ENCODE measurements at places on chromosomes 4 and X.

- DNase-seq, result no peak
Measured at GRCh38 chr4:108094923-108095482, 73.7 kb downstream of the LEF1 start.

DNA sequence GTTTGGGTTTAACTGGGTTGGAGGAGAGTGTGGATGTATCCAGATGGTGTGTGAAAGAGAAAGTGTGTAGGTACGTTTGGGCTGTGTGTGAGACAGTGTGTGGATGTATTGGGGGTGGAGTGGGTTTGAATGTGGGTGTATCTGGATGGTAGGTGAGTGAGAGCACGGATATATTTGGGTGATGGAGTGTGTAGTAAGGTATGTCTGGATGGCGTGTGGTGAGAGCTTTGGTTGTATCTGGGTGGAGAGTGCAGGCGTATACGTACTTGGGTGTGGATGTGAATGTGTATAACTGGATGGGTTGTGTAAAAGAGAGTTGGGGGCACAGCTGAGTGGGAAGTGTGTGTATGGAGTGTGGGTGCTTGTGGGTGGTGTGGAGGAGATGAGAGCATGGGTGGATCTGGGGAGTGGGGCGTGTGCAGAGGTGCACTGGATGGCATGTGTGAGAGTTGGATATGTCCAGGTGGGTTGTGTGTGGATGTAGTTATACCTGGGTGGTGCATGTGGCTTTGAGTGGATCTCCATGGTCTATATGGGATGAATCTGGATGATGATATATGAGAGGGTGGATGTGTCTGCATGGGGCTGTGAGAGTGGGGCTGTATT is 6.8 kb downstream of the GPR173 start:
- DNase-seq, result no peak

GRCh38 chr4:52370576-52370975 is 288.5 kb downstream of the USP46 start:
- no peak for DNase-seq

DNA sequence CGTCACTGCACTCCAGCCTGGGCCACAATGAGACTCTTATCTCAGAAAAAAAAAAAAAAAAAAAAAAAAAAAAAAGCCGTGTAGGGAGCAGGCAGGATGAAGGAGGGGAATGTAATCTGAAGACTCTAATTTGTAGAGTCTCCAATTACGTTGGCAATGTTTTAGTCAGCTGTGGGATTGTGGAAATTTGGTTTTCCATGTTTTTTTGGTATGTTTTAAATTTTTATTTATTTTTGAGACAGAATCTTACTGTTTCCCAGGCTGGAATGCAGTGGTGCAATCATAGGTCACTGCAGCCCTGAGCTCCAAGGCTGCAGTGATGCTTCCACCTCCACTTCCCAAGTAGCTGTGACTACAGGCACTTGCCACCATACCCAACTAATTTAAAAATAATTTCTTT is 56.5 kb downstream of the NSD2 start:
- peak; percentile 14 for DNase-seq

DNA sequence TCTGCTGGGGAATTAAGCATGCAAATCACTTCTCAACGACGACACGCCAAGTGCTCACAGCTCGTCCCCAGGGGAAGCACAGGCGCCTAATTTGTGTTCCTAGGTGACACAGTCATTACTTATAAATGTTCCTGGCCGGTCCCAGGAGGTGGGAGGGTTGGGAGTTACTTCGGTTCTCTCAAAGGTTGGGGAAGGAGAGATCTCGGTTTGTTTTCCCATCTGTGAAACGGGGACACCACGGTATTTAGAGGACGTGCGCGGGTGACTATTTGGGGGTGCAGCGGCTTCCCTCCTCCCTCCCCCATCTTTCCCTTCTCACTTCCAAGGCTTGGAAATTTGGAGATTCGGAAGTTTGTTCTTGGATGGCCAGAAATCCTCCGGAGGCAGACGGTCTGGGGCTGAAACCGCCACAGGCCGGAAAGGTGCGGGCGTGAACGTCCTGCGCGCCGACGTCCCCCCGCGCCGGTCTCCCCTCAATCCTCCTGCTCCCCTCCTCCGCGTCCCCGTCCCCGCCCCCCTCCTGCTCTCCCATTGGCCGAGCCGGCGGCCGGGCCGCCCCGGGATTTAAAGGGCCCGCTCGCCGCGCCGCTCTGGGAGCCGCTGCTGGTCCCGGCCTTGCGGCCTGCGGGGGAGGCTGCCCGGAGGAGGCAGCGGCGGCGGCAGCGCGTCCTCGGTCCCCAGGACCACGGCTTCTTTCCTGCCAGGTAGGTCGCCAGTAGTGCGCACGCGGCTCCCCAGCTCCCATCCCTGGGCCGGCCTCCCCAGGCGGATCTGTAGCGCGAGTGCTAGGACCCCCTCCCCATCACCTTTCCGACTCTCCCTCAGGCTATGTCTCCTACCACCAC is at the start of gene PORCN:
Gene PORCN (plus strand): TSS at position 593 of the 845 bp plus-strand sequence. CDS start 829 bp downstream, outside the sequence.
- no peak for DNase-seq

DNA sequence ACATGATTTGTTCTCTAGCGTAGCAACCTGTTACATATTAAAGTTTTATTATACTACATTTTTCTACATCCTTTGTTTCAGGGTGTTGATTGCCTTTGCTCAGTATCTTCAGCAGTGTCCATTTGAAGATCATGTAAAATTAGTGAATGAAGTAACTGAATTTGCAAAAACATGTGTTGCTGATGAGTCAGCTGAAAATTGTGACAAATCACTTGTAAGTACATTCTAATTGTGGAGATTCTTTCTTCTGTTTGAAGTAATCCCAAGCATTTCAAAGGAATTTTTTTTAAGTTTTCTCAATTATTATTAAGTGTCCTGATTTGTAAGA is 2.4 kb downstream of the ALB start:
- no peak for DNase-seq

DNA sequence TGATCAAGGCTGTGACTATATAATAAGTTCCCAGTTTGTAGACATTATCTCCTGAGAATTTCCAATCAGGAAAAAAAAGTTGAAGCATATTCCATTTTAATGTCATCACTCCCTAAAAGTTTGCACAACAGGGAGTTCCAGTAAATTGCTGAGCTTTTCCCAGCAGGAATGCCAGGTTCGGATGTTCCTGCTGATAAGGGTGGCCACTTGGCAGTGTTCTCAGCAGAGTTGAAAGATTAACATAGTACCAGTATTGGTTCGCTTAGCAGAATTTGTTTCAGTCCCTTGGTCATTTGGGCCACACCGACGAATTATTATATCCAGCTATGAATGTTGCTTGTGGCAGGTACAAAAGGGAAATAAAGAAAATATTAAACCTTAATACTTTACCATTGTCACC is 5.2 kb upstream of the CXCL2 start:
- no peak for DNase-seq
